ENCODE measurements at places on chromosomes 13 and 19.

- no peak for DNase-seq
These were observed 39.3 kb downstream of the ZNF44 start for GRCh38 chr19:12255372-12255771.

DNA sequence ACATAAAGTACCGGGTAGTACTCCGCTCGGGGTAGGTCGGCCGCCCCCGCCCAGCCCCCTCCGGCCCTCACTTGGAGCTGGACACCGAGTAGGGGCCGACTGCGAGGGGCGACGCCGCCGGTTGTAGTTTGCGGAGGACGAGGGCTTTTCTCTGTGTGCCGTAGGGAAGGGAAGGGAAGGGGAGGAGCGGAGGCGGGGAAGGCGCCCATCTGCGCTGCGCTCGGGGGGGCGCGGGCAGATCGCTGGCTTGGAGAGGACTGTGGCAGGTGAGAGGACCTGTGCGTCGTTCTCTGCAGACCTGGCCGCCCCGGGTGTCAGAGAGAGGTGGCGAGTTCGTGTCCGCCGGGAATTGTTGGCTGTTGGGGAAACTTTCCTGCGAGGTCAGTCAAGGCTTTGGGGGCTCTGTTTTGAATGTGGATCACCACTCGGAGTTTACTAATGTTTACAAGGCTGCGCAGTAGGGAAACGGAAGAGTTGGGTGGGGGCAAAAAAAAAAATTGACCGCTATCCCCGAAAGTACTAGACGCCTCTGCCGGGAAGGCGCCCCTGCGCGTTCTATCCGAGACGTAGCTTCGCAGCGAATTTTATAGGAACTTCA, 1.4 kb downstream of the ING1 start:
- no peak for DNase-seq

- DNase-seq: no peak
These were observed 46.7 kb downstream of the ZNF846 start for GRCh38 chr19:9721861-9722260.

DNA sequence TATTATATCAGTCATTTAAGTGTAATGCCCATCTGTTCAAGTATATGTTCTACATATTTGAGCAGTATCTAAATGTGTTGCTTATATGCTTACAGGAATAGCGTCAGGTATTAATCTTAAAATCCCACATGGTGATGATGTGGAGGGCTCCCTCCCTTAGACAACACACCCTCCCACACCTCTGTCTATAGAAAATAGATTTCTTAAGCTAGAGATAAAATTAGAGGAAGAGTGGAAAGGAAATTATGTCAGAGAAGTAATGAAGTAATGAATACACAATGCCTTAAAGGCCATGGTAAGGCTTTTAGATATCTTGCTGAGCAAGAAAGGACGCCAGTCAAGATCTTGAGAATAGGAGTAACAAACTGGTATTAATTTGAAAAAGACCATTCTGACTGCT, 12.4 kb downstream of the ZDHHC20 start:
- DNase-seq: no peak

DNA sequence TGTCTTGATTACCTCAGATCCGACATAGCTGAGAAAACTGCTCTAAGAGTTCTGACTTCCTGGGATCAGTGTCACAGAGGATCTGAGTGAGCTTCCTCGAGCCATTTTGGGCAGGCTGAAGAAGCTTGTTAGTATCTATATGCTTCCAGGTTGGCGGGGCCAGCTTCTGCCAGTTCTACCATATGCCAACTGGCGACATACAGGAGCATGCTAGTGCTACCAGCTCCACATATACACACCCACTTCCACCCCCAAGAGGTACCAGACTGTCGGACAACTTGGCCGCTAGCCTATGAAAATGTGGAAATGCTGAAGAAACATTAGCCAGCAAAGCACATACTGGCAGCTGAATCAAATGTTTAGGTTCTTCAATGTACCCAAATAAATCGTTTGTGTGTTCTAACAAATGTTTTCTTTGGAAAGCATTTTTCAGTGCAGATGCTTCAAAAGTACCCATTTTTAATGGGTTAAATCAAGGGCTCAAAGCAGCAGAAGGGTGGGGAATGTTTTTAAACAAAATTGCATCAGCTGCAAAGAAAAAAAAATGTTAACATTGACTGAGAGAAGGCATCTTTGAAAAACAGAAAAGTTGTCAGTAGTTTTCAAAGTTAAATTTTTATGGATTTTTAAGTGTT, 163.7 kb downstream of the KLF12 start:
- DNase-seq: no peak

DNA sequence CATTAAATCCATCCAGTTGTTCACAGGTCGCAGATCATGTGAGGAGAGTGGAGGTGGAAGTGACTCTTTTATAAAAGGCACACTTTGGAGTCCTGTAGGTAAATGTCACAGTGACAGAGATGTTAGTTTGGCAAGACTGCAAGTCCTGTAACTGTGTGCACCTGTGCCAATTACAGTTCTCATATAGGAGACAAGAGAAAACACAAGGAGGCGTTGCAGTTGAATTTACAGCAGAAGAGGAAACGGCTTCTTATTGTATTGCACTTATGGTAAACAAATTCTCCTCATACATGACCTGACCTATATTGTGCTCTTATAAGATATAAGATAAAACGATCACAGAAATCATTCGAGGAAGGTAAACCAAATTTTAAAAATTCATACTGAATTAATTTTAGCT, 732.8 kb upstream of the SLC10A2 start:
- no peak for DNase-seq

- no peak for DNase-seq
These were observed 558.2 kb downstream of the SLITRK6 start for GRCh38 chr13:85241060-85241459.

GRCh38 chr19:43804432-43804831, 2.2 kb upstream of the LYPD5 start:
- DNase-seq: no peak

- DNase-seq: no peak
These were observed 8.1 kb downstream of the LGALS7 start for GRCh38 chr19:38765214-38765613.

DNA sequence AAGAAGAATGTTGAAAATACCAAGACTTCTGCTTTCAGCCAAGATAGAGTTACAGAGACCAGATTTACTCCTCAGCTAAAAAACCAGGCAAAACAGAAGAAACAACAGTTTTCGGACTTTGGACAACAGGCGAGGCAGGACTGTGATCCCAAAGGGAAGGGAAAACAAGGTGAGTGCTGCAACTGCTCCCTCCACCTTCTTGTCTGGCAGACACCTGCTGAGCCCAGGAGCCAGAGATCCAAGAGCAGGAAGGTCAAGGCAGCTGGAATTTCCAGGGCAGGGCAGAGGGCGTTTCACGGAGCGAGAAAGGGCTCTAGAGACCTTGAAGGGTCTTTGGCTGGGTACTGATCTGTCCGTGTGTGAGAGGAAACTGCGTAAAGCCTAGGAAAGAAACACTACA, 32.9 kb upstream of the SLC7A9 start:
- no peak for DNase-seq

- DNase-seq: no peak
These were observed 19.1 kb downstream of the SYDE1 start for GRCh38 chr19:15126131-15126910.

DNA sequence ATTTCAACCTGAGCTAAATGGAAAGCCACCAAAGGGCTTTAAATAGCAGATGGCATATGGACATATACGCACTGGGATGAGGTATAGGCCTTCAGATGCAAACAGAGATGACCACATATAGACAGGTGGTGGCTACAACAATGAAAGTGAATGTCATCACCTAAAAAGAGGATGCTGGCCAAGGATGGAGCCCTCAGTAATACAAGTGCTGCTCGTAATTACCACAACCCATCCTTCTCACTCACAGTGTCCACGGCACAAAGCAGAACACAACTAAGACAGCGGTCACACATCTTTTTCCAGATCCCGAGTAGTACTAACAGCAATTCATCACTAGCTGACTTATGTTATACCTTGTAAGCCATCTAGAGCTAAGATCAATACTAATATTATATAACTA, 18.2 kb upstream of the DOCK9 start:
- no peak for DNase-seq

DNA sequence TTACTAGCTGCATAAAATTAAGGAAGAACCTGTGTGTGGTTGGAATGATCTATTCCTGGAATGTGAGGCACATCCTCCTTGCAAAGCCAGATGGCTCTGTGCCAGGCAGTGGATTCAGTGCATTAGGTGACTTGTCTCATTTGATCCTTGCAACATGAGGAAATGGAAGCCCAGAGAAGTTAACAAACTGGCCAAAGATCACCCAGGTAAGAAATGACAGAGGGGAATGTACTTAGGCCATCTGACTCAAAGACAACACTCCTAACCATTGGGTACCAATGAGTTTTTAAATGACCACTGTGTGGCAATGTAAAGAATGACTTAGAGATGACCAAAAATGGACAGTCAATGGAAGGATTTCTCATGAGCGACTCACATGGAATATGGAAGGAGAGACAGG, 114.2 kb upstream of the RXFP2 start:
- DNase-seq: no peak

DNA sequence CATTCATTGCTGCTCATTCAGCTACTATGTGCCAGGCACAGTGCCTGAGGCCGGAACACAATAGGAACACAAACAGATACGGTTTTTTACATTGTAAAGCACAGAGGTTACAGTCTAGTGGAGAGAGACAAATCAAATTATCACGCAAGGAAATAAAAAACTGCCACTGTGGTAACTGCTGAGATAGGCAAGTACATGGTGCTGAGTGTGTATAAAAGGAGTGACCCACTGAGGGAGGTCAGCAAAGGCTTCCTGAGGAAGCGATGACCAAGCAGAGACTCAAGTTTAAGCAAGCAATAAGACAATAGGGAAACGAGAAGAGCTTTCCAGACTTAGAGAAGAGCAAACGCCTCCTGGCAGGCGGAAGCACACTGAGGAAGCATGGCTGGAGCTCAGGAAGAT, 56.4 kb downstream of the NUFIP1 start:
- no peak for DNase-seq

- no peak for DNase-seq
These were observed 2.8 kb upstream of the ICAM1 start for GRCh38 chr19:10268071-10268470.

GRCh38 chr19:7989071-7989575, 16.3 kb downstream of the ELAVL1 start:
- no peak for DNase-seq

- no peak for DNase-seq
These were observed 14.6 kb downstream of the IGFL3 start for GRCh38 chr19:46109876-46110275.

DNA sequence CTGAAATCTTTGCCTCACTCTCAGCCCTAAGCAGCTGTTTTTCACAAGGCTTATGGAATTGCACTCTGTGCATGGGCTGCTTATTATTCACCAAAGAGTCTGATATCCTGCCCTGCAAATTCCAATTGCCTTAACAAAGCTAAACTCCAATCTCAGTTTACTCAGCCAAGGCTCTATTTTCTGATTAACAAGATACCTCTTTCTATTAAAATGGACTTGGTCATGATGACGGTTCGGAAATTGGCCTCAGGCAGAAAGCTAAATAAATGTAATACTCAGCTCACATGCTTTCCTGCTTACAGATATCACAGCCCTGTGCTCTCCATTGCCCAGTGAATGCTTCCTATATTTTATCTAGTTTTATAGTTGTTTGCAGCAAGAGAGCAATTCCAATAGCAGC, 1270.8 kb downstream of the PCDH9 start:
- DNase-seq: no peak

GRCh38 chr13:87736849-87737385, 65.7 kb downstream of the SLITRK5 start:
- no peak for DNase-seq

- DNase-seq: no peak
These were observed 6.0 kb downstream of the RNASEH2B start for GRCh38 chr13:50915565-50915964.

Data from GM04503 (cell line).